ENCODE measurements at places on chromosomes 5 and 9.

GRCh38 chr9:127166651-127167524, 44.5 kb upstream of the ANGPTL2 start:
- no peak for DNase-seq

DNA sequence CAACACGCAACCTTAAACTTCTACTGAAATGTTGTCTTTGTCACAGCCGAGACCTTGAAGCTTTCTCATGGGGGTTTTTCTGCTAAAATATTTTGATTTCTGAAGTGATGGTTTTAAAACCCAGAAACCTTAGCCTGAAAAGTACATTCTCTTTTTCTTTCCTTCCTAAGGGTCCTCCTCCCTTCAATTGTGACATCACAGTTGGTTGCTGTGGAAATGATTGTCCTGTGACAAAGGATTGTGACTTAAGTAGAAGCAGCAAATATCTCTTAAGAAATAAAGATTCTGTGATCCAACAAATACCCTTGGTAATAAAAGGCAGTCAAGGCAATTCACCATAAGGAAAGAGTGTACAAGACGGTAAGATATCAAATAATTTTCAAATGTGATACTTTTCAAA, 125.2 kb downstream of the SEMA6A start:
- DNase-seq, result no peak

DNA sequence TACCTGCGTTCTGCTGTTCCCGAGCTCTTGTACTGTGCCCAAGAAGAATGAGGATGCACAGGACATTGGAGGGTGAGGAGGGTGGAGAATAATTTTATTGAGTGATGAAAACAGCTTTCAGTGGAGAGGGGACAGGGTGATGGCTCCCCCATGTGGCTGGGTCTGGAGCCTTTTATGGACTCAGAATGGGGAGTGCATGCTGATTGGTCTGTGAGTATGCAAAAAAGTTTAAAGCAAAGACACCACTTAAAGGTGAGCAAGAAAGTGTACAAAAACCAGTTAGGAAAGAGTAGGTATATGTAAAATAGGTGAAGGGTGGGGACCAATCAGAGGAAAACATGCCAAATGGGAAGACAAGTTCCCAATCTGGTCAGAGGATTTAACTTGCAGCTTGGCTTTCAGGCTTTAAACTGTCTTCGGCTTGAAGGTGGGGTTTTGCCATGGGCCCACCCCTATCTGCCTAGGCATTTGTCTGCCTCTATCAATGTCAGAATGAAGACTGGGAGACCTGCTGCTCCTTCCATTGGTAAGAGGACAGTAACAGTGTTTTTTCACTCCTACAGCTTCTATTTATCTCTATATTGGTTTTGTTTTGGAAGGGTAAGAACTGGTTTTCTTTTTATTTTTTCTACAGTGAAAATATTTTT, 118.0 kb upstream of the RAI14 start:
- no peak for DNase-seq

DNA sequence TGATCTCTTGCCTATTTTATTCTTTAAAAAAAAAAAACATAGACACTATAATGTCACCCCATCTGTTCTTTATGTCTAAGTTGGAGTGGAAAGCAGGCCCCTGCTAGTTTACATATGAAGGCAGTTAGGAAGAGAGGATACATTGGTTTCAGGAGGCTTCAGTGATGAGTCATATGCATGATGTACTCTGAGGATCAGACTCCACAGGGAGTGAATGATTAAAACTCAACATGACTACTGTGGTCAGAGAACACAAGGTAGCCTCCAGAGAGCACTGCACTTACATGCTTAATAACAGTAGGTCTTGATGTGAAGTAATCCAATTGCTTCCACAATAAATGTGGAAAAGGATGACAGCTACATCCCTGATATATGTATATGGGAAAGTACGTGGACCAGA, 22.7 kb upstream of the FSTL4 start:
- no peak for DNase-seq

DNA sequence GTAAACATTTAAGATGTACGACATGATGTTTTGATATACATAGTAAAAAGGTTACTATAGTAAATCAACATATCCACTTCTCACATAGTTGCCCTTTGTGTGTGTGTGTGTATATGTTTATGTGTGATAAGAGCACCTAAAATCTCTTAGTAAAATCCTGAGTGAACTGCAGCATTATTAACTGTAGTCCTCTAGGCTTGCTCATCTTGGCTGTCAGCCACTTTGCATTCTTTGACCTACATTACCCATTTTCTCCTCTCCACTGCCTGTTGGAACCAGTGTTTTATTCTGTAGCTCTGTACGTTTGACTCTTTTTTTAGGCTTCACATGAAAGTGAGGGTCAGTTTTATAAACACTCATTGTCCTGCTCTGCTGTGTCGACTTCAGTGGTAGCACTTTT, 24.4 kb downstream of the C5orf22 start:
- no peak for DNase-seq

- no peak for DNase-seq
Measured at GRCh38 chr5:155878991-155879575, 447.9 kb upstream of the SGCD start.

DNA sequence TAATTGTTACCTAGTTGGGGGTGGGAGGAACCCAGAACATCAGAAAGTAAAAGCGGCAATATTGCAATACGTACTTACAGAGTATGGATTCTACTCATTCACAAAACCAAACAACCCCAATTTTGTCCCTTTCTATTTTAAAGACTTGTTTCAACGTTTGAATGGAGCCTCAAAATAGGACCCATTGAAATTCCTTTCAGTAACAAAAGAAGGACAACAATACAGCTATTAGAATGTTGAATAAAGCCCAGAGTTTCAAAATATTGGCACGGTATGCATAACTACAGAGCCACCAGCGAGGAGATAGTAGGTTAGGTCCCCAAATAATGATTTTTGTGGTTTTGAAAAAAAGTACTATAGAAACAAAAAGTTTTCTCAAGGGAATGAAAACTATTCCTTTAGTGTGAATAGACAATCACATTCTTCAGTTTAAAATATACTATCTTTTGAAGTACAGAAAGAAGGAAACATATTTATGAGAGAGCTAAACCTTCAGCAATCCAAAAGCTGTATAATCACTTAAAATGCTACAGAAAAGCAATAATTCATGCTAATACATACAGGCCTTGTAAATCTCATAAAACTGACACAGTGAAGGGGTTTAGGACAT, 235.5 kb downstream of the RFX3 start:
- DNase-seq, result no peak
